ENCODE measurements at places on chromosomes 3 and 15.
A peak's percentile ranks its signal among the peaks of the same experiment; 100 is the strongest.

DNA sequence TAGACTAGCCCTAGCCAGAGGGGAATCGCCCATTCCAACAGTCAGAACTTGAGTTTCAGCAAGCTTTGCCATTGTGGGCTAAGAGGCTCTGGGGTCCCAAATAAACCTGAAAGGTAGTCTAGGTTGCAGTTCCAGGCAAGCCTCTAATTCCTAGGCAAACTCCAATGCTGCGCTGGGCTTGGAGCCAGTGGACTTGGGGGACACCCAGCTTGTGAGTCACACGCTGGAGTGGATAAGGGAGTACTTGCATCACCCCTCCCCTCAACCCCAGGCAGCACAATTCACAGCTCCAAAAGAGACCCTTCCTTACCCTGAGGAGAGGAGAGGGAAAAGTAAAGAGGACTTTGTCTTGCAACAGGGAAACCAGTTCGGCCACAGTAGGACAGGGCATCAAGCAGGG is 105.2 kb upstream of the DPPA4 start:
- no peak for DNase-seq

- DNase-seq = no peak
Measured at GRCh38 chr15:85943791-85944190, 135.9 kb upstream of the AGBL1 start.

- peak; percentile 50 for DNase-seq
Measured at GRCh38 chr3:141659821-141660613, 78.1 kb upstream of the RNF7 start.

DNA sequence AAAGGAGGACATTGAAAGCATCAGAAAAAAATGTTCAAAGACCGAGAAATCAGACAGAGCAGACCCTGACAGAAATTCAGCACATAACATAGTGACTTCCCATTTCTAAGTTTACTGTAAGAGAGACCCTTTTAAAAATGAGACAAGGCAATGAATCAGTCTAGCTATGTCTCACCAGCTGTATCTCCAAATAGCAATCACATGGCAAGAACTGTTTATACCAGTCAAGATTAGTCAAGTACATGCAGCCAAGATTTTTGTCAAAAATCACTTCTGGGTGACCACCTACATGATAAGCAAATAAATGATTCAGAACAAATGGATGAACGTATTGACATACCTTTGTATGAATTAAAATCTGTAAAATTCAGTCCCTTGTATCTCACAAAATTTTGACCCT is 138.0 kb downstream of the DTWD1 start:
- no peak for DNase-seq

- no peak for DNase-seq
Measured at GRCh38 chr15:59997070-59997701, 6.9 kb upstream of the FOXB1 start.

DNA sequence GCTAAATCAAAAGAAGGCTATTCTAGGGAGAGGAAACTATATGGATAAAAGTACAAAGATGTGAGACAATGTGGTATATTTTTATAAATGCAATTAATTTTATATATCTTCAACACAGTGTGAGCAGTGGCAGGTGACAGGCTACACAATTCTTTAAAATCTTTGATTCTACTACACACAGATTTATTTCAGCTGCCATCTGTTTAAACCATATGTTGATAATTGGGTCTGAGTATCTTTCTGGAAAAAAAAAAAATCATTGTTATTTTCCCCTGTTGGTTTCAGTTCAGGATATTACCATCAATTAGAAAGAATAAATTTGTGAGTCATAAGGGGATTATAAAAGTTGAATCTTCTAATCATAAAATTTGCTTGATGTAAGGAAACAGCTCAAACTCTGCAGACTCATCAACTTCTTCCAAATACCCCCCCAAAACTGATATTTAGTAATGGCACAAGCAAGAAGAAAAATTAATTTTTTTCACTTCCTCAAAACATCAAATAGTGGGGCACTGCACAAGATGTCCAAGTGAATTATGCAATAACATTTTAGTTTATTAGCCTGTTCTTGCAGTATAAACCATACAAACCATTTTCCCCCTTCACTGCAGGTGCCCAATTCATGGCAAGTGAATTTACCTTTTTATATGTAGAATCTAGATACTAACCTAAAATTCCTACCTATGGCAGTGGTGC is 12.0 kb downstream of the PIERCE2 start:
- DNase-seq = no peak

DNA sequence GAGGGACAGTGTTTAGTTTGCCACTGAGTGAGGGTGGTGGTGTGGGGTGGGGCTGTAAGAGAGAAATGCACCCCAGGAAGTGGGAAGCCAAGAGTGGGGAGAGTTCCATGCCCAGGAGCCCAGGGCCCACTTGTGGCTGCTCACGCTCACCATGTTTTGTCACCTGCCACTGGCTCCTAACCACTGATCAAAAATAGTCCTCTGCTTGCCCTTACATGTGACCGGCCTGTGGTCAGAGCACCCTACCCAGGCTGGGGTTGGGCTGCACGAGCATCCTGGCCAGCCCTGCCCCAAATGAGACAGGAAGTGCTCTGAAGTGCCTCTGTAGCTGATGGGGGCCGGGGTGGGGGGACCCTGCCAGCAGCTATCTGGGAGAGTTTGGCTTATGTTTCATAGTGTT is 216.3 kb downstream of the RPLP1 start:
- DNase-seq = no peak

GRCh38 chr3:30241721-30242120 is 364.7 kb upstream of the TGFBR2 start:
- DNase-seq = no peak

GRCh38 chr3:86788371-86788770 is 202.6 kb downstream of the VGLL3 start:
- DNase-seq = peak; percentile 78

DNA sequence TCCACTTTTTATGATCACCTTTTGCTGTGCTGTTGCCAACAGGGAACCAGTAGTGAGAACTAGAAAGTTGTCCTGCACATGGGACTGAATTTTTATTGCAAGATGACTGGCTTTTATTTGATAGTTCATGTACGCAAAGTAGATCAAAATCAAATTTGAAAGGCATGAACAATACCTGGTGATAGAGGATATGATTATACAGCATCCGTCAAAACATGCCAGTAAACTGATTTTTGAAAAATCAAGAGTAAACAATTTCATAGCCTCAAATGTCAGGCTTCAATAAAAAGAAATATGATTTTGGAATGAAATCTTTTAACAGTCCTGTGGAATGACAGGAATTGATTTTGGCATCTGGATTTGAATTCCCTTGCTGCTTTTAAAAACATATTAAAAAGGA is 219.6 kb upstream of the LRRN1 start:
- no peak for DNase-seq

GRCh38 chr3:31252216-31253185 is 280.2 kb upstream of the STT3B start:
- no peak for DNase-seq

GRCh38 chr3:45572755-45573154 is 21.8 kb upstream of the LIMD1 start:
- no peak for DNase-seq

GRCh38 chr3:153889905-153890334 is 231.3 kb upstream of the ARHGEF26 start:
- DNase-seq = no peak

DNA sequence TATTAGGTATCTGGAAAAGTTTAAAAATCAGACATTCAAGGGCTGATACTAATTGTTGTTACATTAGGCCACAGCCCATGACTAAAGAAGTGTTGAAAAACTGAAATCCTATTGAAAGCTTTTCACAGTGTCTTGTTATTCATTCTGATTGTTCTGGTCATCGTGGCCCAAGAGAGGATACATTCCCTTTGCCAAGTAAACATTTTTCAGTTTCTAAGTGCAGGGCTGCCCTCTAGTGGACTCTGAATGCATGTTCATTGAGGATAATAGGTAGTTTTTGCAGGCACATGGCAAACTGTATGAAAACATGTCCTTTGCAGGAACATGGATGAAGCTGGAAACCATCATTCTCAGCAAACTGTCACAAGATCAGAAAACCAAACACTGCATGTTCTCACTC is 181.1 kb downstream of the MYRIP start:
- peak; percentile 34 for DNase-seq

GRCh38 chr15:51195459-51195858 is 100.8 kb upstream of the TNFAIP8L3 start:
- DNase-seq = no peak

DNA sequence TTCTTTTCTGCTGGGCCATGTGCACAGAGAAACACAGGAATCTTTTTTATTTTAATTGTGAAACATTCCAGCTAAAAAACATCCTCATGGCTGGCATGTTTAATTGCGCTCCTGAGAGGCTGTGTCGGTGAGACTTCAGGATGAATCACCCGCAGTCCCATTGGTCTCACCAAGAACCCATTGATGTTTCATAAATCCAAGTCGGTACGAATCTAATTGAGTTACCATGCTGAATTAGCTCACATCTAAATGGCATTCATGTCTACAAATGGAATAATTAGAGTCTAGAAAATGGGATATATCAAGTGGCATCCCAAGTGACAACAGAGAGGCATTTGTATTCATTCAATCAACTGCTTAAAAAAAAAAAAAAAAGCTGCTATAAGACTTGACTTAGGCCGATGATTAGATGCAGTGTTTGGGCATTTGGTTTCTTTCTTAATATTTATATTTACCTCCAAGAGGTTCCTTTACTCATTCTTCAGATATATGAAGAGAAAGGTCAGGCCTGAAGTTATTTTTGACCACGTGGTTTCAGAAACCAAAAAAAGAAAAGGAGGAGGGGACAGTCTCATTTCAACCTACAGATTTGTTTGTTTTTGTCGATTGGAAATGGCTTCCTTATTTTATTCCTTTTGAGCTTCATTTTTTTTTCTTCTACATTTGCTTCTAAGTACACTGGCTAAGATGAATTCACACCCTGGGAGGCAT is 79.1 kb upstream of the FOXB1 start:
- no peak for DNase-seq

DNA sequence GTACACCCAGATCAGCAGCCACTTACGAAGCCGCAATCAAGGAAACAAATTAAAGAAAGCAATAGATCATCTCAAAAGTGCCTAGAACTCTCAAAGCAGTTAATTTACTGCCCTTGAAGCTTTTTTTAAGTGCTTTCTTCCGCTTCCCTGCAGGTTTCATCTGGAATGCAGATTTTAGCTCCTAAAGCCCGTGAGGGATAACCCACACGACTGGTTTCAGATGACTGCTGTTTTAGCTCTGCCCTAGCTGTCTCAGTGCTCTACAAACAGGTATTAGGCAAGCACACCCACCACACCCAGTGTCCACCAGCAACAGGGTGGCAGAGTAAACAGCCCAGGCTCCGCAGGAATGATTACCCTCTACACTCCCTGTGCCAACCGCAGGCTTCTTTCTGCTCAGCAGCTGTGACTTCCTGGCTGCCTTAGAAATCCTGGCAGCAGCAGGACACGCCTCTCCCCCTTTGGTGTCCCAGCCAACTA is 126.0 kb downstream of the FMN1 start:
- DNase-seq = peak; percentile 42

- no peak for DNase-seq
Measured at GRCh38 chr15:67305506-67305905, 50.9 kb downstream of the IQCH start.

Measured in fibroblast of upper back skin (primary cell).